ENCODE measurements at places on chromosomes 5 and 9.

- no peak for DNase-seq
Measured at GRCh38 chr5:127410959-127411358, 106.5 kb upstream of the PRRC1 start.

GRCh38 chr5:57626703-57627102 lies 144.1 kb upstream of the ACTBL2 start:
- no peak for DNase-seq

- no peak for DNase-seq
Measured at GRCh38 chr9:105083256-105083655, 155.3 kb upstream of the ABCA1 start.

GRCh38 chr9:16624744-16625117 lies 245.7 kb downstream of the BNC2 start:
- DNase-seq: no peak

DNA sequence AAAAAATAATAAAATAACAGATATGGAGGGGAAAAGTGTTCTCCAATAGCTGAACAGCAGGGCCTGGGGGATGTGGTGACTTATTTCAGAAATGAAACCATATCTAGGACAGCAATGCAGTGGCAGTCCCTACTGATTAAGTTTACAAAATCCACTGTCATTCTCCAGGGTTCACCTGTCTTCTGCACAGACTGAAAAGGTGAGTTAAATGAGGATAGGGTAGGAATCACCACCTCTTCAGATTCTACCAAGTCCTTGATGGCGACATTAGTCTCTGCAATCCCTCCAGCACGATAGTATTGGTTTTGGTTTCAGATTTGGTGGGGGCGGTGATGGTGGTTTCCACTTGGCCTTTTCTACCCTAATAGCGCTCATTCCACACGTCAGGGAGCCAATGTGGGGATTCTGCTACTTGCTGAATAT lies 32.3 kb upstream of the NPM1 start:
- no peak for DNase-seq

GRCh38 chr9:134917431-134918373 lies at the start of gene FCN1:
TSS of gene FCN1 (minus strand) at chr9:134917912. CDS start at chr9:134917871, 41 bp downstream.
- DNase-seq: no peak

Data from left colon (tissue), 2 donors.